Neuronal stem cell (in vitro differentiated cells): ENCODE measurements at places on chromosomes 7 and 10.

DNA sequence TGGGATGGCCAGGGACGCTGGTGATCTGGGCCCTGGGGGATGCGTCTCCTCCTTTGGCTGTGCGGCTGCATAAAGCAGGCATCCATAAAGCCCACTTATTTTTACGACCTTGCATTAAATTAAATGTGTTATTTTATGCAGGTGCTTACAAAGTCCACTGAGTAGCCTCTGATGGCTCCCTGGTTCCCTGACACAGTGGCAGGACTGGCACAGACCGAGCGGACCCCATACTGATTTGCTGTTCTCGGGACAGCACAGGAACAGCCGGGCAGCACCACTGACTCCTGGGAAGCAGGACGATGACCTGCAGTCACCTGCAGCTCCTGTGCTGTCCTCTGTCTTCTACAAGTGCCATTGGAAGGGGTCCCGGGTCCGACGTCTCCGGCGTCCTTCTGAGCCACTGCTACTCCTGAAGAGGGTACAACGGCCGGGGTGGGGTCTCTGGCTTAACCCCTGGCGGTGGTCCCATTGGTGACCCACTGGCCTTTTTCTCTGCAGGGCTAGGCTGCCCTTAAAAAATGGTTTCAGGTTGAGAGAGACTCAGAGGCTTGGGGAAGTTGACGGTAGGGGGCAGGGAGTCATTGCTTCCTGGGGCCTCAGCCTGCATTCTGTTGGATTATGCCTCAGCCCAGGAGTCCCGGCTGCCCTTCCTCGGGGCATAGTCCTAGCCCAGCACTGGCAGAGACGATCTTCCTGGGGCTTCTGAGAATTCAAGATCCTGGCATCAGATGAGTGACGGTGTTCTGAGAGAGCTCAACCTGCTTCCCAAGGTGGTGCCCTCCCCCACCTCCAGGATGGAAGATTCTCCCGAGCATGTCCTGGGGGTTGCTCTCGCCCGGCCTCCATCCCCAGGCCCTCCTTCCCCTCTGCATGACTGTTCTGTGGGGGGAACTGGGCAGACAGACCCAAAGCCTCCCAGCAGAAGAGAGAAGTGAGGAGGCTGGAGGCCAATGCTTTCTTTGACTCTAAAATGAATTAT is 330.1 kb downstream of the ADARB2 start:
- DNase-seq, result no peak

- no peak for DNase-seq
Measured at GRCh38 chr10:118663176-118663575, 67.7 kb upstream of the PRLHR start.

- DNase-seq, result no peak
Measured at GRCh38 chr10:6045314-6045848, 16.8 kb downstream of the IL2RA start.

DNA sequence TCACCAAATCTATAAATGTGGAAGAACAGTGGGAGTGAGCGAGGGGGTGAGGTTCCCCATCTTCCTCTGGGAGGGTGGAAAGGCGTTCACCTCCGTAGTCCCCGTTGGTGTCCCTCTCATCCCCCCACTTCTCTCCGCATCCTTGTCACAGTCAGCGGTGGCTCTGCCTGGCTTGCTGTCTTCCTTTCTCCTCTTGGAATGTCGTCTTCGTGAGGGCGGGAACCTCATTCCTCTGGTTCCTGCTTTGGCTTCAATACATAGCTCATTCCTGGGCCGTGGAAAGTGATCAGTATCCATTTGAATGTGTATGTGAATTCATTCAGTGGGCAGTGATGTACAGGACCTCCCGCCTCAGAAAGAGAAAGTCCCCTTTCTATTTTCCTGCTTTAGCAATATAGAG is 289.4 kb downstream of the CAMK1D start:
- DNase-seq, result no peak

- no peak for DNase-seq
Measured at GRCh38 chr7:81410471-81411117, 359.3 kb downstream of the HGF start.

DNA sequence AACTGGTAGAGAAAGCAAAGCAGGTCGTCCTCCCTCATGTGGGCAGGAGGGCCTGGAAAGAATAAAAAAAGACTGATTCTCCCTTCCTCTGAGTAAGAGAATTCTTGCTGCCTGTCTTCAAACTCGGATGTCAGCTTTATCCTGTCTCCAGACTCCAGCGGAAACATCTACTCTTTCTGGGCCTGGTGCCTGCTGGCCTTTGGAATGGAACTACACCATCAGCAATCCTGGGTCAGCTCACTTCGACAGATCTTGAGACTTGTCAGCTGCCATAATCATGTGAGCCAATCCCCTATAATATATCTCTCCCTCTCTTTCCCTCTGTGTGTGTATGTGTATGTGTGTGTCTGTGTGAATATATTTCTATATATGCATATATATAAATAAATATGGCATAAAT is 411.0 kb upstream of the DPP6 start:
- no peak for DNase-seq

DNA sequence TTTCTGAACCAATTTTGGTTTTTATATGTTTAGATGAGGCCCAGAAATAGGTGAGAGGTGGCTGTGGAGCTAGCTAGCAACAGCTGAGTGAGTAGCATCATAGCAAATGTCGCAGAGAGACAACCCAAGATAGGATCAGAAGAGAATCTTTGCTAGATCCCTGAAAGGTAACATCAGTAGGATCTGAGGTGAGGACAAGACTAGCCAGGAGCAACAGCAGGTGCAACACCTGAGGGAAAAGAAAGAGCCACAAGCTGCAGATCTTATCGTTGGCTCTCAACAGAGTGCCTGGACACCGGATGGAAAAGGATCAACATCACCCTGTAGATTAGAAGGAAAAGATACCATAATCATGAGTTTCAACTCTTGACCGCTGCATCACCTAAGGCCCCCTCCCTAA is 4.4 kb downstream of the ST8SIA6 start:
- DNase-seq, result no peak

GRCh38 chr10:112369495-112370423 is 4.2 kb upstream of the ACSL5 start:
- DNase-seq, result no peak

- no peak for DNase-seq
Measured at GRCh38 chr10:109784236-109784635, 139.1 kb downstream of the XPNPEP1 start.

DNA sequence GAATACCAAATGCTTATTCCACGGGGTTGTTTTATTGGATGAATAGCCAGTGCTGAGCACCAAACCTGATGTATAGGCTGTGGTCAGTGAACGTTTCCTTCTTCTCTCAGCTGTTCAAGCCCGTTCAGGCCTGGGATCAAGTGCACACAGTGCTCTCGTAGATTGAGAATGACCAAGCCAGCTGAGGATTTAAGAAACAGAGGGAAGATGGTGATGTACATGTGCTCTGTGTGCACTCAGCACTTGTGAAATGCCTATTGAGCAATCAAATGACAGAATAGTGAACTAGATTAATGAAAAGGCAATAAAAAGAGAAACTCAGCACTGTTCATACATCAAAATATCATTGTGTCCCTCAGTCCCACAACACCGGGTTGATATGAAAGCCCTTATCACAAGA is 302.5 kb downstream of the BMPER start:
- no peak for DNase-seq

DNA sequence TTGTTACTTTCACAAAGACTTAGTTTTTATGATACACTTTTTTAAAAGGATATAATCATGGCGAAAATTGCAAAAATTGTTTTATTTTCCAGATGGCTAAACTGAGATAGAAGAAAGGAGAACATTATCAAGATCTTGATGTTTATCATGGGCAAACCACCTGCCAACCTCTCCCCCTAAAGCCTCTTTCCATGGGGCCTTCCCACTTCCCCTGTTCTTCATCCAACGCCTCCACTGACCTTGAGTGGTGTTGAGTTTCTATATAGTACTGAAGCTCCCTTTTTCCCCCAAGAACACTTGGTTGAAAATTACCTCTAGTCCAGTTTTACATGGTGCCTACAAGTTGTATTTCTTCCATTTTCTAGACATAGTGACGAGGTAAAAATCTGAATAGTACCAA is 5.0 kb downstream of the CREB3L2 start:
- DNase-seq, result no peak

- DNase-seq, result no peak
Measured at GRCh38 chr7:130907439-130907838, 173.4 kb upstream of the KLF14 start.

GRCh38 chr10:21737106-21737505 is 203.1 kb downstream of the MLLT10 start:
- DNase-seq, result no peak

- DNase-seq, result no peak
Measured at GRCh38 chr10:103499881-103500280, 6.4 kb downstream of the NEURL1 start.
